ENCODE measurements at places on chromosomes 1 and 21.

DNA sequence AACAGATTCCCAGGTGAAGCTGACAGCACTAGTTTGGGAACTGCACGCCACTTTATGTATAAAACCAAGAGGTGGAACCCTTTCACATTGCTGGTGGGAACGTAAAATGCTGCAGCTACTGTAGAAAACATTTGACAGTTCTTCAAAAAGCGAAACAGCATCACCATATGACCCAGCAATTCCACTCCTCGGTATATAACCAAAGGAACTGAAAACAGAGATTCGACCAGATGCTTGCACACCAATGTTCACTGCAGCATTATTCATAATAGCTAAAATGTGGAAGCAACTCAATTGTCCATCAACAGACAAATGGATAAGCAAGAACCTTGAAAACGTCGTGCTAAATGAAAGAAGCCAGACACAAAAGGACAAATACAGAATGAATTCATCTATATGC, 17.5 kb downstream of the RSPH1 start:
- DNase-seq, result no peak

GRCh38 chr1:209641832-209642172, 10.4 kb downstream of the LAMB3 start:
- no peak for DNase-seq

DNA sequence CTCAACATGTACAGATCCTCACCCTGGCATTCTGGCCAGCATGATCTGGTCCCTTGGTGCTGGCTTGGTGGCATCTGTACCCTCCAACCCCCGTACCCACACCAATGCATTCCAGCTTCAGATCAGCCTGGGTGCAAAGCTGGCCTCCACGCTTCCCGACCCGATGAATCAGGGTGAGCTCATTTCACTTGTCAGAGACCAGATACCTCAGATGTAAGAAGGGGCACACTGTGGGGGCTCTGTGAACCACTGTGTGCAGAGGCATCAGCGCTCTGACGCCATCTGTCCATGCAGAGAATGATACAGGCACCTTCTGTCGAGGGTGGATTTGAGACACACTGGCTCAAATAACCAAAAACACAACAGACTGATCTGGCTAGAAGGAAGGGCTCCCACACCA, 76.6 kb downstream of the DMRTB1 start:
- no peak for DNase-seq

- DNase-seq, result no peak
Observed at GRCh38 chr1:45621895-45622523, 1.8 kb downstream of the CCDC17 start.

- no peak for DNase-seq
Observed at GRCh38 chr1:228872080-228872479, 136.8 kb downstream of the RHOU start.

GRCh38 chr1:59978511-59978910, 51.9 kb upstream of the CYP2J2 start:
- DNase-seq, result no peak

GRCh38 chr1:99685516-99686180, 39.7 kb downstream of the PALMD start:
- DNase-seq, result peak; percentile 54

- no peak for DNase-seq
Observed at GRCh38 chr1:70819785-70820184, 227.8 kb downstream of the PTGER3 start.

DNA sequence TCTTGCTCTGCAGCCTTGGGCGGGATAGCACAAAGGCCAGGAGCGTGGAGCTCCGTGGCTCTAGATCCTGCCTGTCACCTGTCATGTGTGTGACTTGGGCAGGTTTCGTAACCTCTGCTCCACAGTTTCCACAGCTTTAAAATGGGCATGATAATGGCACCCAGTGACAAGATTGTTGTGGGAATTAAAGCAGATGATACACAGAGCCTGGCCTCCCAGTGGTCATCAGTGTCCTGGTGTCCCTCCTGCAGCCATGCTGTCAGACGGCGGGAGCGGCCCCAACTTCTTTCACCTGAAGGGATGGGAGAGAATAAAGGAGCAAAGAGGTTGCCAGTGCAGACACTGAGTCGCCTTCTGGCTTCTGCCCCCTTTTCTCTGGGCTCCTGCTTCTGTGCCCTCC, 61.5 kb downstream of the SLC37A1 start:
- no peak for DNase-seq

DNA sequence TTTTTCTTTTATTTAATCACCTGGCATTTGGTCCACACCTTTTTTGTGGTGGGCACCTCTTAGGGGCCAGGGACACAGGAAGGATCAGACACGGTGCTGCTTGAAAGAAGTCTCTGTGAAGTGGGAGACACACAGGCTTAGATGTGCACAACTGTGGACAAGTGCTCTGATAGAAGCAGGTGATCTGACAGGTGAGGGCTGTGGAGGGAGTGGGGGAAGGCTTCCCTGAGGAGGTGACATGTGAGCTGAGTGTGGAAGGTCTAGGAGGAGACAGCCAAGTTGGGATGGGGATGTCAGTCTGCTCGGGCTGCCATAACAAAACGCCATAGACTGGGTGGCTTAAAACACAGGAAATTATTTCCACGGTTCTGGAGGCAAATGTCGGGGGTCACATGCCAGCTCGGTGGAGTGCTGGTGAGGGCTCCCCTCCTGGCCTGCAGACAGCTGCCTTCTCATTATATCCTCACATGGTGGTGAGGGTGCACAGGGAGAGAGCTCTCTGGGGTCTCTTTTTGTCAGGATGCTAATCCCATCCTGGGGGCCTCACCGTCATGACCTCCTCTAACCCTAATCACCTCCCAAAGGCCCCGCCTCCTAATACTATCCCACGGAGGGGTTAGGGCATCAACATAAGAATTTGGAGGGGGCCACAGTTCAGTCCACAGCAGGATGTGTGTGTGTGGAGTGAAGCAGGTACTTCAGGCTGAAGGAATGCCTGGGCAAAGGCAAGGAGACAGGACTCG, 5.2 kb upstream of the KIAA1614 start:
- no peak for DNase-seq

DNA sequence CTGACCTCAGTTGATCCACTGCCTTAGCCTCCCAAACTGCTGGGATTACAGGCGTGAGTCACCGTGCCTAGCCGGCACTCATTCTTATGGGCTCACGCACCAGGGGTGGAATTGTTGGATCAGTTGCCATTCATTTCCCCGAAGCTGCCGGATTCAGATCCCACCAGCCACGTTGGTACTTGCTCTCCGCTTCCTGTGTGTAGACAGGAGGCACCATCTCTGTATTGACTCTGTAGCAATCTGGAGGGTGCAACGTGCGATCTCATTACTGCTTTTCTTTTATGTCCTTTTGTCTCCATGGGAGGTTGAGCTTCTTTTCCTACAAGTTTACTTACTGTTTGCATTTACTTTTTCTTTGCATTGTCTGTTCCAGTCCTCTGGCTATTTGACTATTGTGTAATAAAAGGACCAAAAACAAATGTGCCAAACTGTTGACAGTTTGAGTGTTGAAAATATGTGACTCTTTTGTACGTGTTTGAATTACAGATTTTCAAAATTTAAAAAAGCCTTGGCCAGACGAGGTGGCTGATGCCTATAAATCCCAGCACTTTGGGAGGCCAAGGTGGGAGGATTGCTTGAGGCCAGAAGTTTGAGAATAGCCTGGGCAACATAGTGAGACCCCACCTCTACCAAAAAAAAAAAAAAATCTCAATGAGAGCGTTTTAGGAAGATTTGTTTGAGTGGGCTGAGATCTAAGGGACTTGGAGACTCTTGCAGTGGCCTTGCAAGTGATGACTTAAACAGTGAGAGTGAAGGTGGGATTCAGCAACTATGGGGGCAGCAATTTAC, 39.1 kb downstream of the SPSB1 start:
- DNase-seq, result peak; percentile 14

DNA sequence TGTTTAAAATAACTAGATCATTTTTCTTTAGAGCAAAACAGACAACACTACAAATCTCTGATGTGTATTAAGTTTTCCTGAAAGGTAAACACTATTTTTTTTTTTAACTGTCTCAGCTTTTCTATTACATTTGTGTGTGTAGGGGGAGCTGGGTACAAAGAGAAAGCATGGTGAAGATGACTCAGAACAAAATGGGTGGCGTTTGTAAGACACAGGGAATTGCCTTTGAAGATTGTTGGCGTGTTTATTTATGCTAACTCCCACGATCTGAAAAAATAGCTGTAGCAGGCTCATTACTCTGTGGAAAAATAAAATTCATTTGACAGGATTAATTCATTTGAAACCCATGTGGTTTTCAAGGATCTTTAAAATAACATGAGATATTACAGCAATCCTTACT, 285.1 kb downstream of the RYR2 start:
- no peak for DNase-seq

GRCh38 chr1:61083807-61084440, 1.6 kb downstream of the NFIA start:
- no peak for DNase-seq

DNA sequence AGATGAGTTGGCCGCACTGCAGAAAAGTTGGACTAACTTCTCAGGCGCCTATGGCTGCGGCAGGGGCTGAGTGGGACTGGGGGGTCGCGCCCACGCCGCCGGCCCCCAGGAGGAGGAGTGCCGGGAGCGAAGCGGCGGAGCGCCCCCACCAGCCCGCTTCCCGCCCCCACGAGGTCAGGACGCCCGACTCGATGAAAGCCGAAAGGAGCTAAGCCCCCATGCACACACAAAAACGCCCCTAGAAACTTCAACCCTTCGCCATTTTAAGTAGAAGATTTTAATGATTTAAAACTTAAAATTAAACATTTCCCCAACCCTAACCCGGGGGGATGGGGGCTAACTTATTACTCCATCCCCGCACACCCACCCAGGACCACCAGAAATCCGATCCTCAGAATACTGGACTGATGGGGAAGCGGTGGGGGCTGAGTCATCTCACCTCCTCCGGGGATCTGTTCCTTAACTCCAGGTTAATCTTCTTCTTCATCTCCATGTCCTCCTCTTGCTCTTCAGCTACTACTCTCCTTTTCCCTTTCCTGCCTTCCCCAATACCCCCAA, 539 bp downstream of the ANP32E start:
- no peak for DNase-seq

- DNase-seq, result no peak
Observed at GRCh38 chr1:155186794-155187455, 13.3 kb downstream of the TRIM46 start.

- DNase-seq, result peak; percentile 70
Observed at GRCh38 chr1:209354111-209354839, 229.2 kb upstream of the CAMK1G start.

GRCh38 chr1:226978432-226979114, 38.5 kb downstream of the COQ8A start:
- no peak for DNase-seq

- no peak for DNase-seq
Observed at GRCh38 chr1:10374442-10374860, 24.4 kb upstream of the PGD start.

All from LoVo (cell line).